NCI-H2227 treated with DMSO at 0.1 percent for 48 hours (cell line): ENCODE measurements at places on chromosomes 3 and 15.

- no peak for DNase-seq
Observed at GRCh38 chr3:34213478-34213877, 415.0 kb downstream of the PDCD6IP start.

DNA sequence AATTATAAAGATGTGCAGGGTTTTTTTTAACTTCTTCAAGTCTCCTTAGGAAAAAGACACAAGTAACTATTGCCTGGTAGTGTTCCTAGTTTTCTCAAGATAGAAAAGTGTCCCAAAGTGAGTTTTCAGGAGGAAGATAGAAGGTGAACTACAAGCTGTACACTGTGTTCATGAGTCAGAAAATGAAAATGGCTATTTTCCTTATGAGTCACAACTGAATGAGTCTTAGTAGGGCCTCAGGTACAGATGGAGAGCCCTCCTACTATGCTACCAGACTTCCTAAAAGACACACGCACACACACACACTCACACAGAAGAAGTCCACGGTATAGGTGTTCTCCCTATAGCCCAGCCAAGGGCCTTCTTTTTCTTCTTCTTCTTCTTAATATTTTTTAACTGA lies 3.1 kb downstream of the MYO1E start:
- no peak for DNase-seq

DNA sequence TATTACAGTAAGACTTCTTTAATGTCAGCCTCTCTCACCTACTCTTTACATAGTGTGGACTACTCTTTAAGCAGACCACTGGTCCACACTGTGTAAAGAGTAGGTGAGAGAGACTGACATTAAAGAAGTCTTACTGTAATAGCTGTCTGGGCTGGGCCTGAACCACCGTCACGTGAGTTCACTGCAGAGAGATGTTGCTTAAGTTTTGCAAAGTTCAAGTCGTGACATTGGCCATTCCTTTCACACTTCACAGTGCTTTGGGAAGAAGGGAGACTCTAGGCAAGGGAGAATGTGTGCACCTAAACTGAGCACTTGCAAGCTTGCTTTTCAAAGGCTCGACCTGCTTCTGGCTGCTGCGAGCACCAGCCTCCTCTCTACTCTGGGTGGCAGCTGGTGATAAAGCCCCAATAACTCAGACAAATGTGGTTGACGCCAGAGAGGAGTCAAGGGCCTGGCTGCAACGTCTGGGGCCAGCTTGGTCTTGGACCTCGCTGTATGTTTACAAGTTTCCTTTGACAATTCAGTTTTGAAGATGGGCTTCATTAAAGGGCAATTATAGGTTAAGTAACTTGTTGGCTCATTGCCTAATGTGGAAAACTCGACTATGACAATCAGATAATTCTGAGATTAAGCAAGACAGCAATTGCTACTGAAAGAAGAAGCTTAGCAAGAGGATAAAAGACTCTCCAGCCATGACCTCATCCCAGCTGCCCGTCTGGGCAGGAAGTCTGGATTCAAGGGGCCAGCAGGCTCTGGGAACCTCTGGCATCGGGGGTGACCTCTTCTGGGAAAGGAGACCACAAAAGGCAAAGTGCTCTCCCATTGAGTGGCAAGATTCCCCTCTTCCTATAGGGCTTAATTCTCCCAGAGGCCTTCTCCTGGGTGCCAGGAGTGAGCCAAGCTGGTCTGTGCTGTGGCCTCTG lies 242.1 kb upstream of the TLE3 start:
- no peak for DNase-seq

DNA sequence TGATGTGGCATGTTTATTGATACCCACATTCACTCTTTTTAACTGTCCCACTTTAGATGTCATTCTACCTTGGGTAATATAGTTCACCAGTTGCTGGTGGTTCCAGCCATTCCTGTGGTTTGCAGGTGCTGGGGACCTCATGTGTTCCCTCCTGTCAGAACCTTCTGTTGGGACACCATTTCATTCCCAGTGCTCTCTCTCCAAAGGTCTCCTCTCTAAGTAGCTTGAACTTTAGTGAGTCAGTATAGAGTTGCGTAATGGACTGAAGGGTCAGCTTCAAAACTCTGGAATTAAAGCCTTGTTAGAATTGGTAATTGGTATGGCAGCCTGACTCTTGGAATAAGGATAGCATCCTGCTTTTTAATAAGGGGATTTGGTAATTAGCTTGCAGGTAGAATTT lies 108.5 kb downstream of the PLCL2 start:
- no peak for DNase-seq

DNA sequence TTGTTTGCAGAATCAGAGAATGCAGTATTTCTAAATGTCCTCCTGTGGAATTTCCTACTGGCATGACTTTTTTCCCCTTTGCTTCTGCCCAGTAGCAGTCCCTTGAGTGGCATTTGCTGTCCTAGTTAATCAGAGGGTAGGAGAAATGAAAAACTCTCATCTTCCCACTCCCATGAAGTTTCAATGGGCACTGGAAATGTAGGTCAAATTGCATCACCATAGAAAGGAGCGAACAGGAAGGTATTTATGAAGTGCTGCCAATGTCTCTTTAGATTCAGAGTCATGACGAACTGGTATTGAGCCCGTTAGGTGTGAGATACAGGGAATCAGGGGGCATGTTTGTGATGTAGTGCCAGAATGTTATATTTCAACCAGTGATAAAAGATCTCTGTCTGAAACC lies 23.2 kb downstream of the ATXN7 start:
- no peak for DNase-seq

- DNase-seq: no peak
Observed at GRCh38 chr3:114597012-114597411, 303.2 kb downstream of the TIGIT start.

DNA sequence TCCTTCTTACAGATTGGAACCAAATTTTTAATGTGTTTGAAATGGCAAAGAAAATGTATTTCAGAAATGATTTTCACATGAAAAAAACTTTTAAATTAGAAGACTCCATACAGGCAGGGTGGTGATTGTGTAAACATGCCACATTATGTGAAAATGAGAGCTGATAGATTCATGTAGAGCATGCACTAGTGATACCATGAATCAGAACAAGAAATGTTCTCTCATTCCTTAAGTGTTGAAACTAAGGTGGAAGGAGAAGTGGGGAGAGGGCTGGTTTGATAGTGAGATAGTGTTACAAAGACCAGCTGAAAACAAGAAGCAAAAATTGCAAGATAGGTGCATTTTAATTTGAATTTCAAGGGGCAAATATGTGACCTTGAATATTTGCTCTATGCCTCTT lies 100.3 kb downstream of the CCNL1 start:
- DNase-seq: no peak

DNA sequence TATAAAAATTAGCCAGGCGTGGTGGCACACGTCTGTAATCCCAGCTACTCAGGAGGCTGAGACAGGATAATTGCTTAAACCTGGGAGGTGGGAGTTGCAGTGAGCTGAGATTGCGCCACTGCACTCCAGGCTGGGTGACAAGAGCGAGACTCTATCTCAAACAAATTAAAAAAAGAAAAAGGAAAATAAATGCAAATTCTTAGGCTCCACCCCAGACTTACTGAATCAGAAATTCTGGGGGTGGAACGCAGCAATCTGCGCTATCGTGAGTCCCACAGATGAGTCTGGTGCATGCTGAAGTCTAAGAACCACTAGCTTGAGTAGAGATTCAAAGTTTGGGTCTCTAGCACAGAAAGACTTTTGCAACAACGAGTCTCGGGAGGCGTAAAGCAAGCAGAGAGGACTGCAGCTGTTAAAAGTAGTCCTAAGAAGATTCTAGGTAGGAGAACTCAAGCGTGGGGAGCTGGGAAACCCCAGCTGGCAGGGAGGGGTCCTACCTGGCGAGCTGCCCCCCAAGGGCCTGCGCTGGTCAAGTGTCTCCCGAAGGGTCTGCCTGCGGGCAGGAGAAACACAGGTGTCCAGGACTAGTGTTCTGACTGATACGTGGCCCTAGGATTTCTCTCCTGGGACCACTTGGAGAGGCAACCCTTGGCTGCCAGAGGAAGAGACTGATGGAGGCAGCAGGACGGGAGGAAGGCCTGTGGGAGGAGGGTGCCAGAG lies 21.9 kb downstream of the CEP19 start:
- DNase-seq: no peak

- no peak for DNase-seq
Observed at GRCh38 chr3:185651971-185652370, 65.9 kb downstream of the SENP2 start.

DNA sequence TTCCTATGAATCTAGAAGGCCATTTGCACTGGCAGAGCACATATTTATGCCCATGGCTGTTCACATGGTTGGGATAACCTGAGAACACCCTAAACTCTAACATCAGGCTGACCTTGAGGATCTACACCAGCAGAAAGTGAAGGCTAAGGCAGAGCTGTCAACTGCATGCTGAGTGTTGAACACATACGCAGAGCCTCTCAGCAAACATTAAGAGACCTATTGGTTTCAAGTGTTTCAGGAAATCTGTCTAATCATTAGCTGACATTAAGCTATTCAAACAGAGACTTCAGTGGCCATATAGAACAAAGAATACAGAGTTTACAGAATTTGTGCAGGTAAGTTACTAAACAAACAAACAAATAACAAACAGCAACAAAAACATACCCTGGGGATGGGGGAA lies 16.1 kb upstream of the SEC61A1 start:
- DNase-seq: no peak

DNA sequence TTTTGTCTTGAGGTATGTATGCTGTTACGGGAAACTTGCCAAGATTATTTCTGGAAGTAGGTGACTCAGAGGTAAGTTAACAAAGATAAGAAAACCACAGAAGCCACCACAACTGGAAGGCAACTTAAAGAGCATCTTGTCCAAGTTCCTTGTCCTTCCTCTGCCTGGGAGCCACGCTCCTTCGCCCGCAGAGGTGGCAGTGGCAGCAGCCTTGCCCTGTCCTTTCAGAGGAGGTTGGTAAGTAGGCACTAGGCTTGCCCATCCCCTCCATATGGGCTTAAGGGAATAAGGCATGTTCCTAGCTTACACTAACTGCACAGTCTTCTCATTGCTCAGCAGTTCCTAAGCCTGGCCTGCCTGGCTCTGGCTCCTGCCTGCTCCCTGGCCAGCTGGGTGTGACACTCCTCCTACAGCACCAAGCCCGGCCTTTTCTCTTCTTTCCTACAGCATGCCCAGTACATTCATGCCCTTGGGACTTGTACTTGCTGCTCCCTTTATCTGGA lies 48.0 kb upstream of the RAB6B start:
- no peak for DNase-seq

GRCh38 chr15:94086341-94086740 lies 145.0 kb upstream of the MCTP2 start:
- no peak for DNase-seq

DNA sequence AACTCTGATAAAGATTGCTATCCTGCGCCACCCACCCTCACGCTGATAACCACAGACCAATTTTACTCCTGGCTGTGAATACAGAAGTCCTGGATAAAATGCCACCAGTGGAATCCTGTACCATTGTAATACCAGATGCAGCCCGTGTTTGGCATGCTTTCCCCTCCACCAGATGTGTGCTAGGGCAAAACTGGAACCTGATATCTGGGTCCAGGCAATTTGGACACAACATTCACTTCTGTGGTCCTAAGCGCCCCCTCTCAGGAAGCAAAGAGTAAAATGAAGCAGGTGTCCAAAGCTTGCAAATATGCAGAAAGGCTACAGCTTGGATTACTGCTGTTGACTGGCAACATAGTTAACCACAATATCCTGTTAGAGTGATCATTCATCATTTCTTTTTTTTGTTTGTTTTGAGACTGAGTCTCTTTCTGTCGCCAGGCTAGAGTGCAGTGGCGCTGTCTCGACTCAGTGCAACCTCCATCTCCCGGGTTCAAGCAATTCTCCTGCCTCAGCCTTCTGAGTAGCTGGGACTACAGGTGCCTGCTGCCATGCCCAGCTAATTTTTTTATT lies 32.8 kb downstream of the LOXL1 start:
- no peak for DNase-seq

- no peak for DNase-seq
Observed at GRCh38 chr15:88258093-88258641, 1.6 kb upstream of the NTRK3 start.

GRCh38 chr3:62373714-62374333 lies 474 bp upstream of the FEZF2 start:
- no peak for DNase-seq

DNA sequence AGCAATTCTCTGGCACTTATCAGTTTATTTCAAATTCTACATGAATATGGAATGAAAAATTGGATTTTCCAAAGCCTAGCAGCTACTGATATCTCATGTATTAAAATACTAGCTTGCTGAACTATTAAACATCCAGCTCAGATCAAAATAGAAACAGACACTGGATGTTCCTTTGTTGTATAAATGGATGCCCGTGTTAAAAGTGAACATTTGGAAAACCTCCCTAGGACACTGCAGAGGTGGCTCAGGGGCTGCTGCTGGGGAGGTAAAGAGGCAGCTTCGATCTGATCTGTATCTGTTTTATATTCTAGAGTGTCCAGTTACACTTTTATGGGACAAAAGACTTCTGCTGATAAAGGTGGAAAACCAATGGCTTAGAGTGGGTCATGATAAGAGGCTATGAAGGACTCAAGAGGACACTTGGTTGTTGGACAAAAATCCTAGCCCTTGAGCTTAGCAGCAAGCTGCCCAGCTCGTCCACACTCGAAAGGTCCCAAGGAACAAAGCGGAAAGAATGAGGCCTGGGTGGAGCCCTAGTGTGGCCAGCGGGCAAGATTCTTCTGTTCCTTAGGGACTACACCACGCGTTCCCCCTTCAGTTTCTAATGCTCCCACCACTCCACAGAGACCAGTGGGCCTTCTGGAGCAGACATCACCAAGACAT lies 9.9 kb downstream of the MESD start:
- no peak for DNase-seq

- no peak for DNase-seq
Observed at GRCh38 chr3:11479221-11479620, 164.5 kb downstream of the VGLL4 start.

DNA sequence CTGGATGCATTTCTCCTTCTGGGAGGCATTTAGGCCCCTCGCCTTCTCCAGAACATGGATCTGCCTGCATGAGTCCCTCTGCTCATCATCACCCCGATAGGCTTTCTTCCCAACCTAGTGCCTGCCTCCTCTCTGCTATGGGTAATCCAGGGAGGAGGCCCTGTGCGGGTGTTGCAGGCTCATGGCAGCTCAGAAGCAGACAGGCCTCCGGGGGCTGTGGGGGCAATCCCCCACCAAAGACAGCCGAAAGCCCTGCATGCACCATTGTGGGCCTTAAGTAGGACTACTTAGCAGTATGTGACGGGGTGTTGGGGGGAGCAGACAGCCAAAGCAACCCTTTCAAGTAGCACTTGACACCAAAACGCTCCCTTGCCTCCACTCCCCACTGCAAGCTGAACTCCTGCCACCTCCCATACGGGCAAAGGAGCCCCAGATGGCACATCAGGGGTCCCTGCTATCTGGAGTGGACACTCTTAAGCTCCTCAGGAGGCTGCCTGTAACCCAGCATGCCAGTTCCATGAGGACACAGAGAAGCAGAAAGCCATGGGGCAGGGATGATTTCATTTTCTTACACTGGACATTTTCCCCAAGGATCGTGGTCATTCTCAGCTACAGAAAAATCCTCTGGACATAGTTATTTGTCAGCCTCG lies 98.8 kb upstream of the HACD2 start:
- DNase-seq: no peak
